ENCODE measurements at places on chromosomes 6 and 20. TPM values are rescaled to one million over a fixed set of nuclear protein-coding genes. Genes with fewer than 3 reads are reported as not detected.

PRPH2 gene
- total RNA-seq = 0.89 TPM

HSPA1L gene
- total RNA-seq = 0.83 TPM

CRISP2 gene
- 0.50 TPM for total RNA-seq

ARMC2 gene
- 2.7 TPM for total RNA-seq

COL19A1 gene
- total RNA-seq = not detected

NKX2-2 gene
- total RNA-seq = not detected

NT5DC1 gene
- 19.8 TPM for total RNA-seq

CRISP3 gene
- total RNA-seq = not detected

PHACTR1 gene
- total RNA-seq = 11.7 TPM

HNF4A gene
- total RNA-seq = not detected

All from GM23338 (cell line).